AML-193 (cell line): ENCODE measurements at places on chromosomes 12 and 14.
A peak's percentile ranks its signal among the peaks of the same experiment; 100 is the strongest.

DNA sequence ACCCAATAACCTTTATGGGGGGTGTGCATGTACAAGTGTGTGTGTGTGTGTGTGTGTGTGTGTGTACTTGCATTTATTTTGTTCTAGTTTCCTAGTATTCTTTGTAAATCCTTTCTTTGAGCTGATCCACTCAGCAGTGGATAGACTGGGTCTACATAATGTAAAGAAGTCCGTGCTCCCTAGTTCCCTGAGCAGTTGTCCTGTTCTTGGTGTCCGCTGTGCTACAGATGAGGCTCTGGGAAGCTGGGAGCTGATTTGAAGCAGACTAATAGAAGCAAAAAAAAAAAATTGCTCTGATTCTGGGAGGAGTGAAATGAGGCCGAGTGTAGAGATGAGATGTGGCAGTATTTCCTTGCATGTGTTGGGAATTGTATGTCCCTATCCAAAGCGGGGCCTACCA is 150.4 kb upstream of the WSCD2 start:
- no peak for DNase-seq

DNA sequence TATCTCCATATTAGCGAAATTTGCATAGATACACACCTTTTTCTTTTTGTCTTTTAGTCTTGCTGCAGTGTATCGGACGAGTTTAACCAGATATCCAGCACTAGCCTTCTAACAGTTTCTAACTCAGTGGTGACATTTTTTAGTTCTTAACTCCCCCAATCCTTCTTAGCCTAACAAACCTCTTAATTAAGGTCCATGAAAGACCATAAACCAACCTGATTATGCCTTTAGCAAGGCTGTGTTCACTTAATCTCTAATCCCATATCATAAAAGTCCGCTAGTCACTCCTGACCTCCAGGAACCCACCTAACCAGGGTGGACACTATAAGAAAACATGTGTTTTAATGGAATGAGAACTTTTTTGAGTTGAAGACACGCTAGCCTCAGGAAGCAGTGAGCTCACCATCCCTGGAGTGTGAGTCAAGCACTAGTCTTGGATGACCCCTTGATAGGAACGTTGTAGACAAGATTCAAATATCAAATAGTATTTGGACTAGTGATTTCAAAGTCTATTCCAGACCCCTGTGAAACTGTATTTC is 9.5 kb downstream of the CDKN1B start:
- peak; percentile 16 for DNase-seq

GRCh38 chr12:93838193-93838592 is 161.0 kb downstream of the CRADD start:
- DNase-seq: no peak

DNA sequence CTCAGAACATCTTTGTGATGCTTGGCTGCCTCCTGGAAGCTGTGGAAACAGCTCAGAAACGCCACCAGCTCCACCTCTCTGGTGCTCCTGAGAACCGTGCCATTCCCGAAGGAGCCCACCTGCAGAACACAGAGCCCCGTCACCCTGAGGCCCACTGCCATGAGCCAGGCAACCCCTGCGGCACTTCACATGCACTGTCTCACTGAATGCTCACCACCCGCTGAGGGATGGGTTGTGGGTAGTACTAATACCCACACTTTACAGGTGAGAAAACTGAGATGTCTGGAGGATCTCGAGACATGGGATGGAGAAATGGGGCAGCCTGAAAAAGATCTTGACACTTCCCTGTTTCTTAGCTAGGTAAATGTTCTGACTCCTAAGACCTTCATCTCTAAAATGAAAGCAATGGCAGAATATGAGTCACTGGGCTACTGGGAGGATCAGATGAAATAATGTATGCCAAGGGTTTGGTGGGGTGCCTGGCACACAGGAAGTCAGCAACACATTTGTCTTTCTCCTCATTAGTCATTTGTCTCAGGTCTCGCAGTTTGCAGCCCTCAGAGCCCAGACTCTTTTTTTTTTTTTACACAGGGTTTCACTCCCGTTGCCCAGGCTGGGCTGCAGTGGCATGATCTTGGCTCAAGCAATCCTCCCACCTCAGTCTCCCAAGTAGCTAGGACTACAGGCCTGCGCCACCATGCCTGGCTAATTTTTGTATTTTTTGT is 5.3 kb downstream of the OASL start:
- DNase-seq: no peak

- DNase-seq: peak; percentile 42
Measured at GRCh38 chr12:120873226-120873625, 30.9 kb downstream of the SPPL3 start.

- DNase-seq: peak; percentile 87
Measured at GRCh38 chr14:64654246-64654900, 49.9 kb upstream of the PLEKHG3 start.

DNA sequence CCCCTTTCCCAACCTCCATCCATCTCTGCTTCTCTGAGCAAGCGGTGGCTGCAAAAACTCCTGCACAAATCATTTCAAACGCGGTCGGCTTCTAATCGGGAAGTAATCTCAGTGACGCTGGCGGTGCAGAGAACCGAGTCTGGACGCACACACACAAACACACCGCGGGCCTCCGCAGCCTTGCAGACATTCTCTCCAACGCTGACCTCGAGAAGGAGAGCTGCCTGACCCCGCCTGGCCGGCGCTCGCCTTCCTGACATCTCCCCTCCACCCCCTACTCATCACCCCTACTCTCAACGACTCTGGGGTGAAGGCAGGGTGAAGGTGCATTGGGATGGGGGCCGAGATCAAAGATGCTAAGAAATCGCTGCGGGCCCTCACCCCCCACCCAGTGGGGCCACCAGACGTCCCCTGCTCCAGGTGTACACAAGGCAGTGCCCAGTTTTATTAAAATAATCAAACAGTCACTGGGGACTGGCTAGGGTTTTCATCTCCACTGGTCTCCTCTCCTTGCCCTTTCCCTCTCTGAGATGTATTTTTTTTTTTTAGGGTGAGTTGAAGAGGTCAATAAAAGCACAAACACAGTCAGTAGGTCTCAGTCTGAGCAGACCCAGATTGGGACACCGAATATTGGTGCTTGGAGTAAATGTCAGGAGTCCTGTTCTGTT is 506 bp upstream of the TBX5 start:
- no peak for DNase-seq

DNA sequence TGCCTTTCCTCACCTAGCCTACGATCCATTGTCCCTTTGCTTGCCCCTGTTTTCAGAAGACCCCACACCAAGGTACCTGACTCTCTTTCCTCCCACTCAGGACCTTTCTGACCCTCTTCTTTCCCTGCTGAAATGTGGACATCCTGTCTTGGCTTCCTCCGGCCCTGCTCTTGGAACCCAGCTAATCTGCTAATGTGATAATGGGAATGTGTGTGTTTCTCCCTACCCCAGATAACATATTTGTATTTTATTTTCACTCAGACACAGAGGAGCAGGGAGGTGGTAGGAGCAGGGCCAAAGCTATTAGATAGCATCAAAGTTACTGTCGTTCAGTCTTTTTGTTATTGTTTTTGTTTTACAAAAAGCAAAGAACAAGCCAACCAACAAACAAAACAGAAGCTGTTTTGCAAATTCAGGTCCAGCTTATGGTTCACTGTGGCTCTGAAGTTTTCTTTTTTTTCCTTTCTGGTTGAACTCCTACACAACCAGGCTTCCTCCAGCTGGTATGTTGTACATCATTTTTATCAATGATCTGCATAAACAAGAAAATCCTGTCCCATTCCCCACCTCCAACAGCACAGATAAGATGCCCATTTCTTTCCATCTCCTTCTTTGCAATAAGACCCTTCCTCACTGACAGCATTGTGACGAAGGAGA is 137.3 kb downstream of the C12orf75 start:
- no peak for DNase-seq

DNA sequence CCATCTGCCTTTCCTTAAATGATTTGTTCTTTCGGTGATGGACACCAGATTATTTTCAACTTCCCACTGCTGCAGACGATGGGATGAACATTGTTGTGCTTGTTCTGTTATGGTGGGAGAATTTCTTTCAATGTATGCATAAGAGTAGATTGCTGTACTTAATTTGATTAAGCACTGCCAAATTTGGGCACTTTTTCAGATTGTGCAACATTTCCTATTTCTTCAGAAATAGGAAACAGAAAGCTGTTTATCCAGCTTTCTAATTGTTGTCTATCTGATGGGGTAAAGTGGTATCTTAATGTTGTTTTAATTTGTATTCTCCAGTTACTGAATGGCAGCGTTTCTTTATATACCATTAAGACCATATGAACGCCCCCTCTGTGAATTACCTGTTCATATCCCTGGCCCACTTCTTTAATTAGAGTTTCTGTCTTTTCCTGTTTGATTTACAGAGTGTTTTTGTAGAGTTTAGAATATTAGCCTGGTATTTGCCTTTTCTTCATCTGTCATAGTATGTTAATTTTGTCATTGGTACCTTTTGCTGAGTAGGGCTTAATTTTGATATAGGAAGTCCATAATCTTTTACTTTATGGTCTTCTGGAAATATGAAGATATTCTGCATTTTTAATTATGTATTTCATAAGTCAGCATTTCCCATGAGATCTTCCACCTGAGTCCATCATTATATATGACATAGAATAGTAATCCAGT is 59.6 kb downstream of the DIP2B start:
- peak; percentile 35 for DNase-seq

DNA sequence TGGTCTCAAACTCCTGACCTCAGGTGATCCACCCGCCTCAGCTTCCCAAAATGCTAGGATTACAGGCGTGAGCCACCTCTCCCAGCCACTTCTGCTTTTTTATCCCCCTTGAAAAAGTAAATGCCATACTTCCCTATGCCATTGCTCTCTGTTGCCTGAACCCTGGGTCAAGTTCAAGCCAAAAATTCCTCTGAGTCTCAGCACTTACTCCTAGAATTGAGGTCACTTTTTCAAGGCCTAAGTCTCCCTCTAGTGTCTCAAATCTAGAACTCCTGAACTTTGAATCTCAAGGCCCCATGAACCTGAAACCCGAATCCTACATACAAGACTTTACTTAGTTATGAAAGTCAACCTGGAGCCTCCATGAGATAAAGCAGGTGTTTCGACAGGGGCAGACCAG is 1.4 kb upstream of the APOBEC1 start:
- DNase-seq: peak; percentile 51

GRCh38 chr12:49137476-49137875 is 6.3 kb upstream of the TUBA1B start:
- no peak for DNase-seq

DNA sequence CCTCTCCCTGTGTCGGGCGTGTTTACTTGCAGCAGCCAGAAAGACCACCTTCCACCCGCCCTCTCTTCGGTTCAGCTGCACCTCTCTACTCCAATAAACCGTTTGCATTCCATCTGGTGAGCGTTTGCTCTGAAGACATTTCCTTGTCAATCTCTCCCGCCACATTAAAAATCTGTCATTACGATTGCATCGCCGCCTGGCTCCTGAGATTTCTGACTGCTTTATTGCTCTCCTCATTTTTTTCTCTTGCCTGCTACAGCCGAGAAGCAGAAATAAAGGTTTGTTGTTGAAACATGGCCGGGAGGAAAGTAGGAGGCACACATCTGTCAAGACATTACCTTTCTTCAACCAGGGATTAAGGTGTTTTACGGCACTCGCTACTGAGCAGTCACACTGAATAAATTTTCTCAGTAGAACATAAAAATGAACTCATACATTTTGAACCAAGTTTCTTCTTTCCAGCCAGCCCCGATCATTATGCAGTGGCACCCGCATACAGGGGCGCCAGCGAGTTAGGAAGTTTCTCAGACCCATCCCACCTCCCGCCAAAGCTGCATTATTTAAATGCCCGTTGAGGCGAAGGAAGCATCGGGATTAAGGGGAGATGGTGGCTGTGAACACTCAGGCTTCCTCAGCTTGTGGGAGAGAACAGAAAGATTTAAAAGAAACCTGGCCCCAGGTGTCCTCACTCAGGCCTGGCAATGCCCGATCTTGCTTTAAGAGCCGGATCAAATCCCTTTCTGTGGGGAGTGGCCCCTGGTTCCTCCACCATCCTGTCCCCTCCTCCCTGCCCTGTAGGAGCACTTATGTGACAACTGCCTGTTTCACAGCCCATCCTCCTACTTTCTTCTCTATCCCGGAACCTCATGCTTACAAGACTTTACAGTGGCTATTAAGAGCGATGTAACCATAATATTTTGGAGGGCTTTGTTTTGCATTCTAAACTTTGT is 1108.9 kb downstream of the BCL11B start:
- DNase-seq: no peak

DNA sequence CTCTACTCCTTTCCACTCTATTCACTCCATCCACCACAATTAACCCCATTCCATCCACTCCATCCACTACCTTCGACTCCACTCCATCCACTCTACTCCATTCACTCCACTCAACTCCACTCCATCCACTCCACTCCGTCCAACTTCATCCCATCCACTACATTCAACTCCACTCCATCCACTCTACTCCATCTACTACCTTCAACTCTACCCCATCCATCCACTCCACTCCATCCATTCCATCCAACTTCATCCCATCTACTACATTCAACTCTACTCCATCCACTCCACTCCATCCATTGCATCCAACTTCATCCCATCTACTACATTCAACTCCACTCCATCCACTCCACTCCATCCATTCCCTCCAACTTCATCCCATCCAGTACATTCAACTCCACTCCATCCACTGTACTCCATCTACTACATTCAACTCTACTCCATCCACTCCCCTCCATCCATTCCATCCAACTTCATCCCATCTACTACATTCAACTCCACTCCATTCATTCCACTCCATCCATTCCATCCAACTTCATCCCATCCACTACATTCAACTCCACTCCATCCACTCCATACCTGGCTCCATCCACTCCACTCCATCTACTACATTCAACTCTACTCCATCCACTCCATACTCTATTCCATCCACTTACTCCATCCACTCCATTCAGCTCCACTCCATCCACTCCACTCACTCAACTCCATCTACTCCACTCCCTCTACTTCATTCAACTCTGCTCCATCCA is 16.4 kb downstream of the HNF1A start:
- no peak for DNase-seq

GRCh38 chr12:6961278-6961694 is 9.2 kb downstream of the PHB2 start:
- DNase-seq: no peak

DNA sequence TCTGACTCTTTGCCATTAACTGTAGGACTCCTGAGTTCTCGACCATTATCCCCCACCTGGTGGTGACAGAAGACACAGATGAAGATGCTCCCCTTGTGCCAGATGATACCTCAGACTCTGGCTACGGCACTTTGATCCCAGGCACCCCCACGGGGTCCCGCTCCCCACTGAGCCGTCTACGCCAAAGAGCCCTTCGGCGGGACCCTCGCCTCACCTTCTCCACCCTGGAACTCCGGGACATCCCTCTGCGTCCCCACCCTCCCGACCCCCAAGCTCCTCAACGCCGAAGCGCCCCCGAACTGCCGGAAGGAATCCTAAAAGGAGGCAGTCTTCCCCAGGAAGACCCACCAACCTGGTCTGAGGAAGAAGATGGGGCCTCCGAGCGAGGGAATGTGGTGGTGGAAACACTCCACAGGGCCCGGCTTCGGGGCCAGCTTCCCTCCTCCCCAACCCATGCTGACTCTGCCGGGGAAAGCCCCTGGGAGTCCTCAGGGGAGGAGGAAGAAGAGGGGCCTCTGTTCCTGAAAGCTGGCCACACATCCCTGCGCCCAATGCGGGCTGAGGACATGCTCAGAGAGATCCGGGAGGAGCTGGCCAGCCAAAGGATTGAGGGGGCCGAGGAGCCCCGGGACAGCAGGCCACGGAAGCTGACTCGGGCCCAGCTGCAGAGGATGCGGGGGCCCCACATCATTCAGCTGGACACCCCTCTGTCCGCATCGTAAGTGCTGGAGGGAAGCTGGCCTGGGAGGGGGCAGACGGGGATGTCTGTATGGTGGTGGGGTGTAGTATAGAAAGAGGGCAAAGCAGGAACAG is 14.4 kb downstream of the TNFRSF1A start:
- no peak for DNase-seq
